ENCODE measurements at places on chromosomes 7 and 10.

GRCh38 chr10:69405221-69405620 lies 11.5 kb downstream of the TACR2 start:
- DNase-seq, result no peak

GRCh38 chr7:17937506-17938120 lies 2.7 kb downstream of the SNX13 start:
- DNase-seq, result no peak

- DNase-seq, result no peak
Measured at GRCh38 chr10:61125560-61126170, 181.7 kb upstream of the RHOBTB1 start.

GRCh38 chr7:144037414-144038035 lies 11.2 kb upstream of the OR2A5 start:
- DNase-seq, result no peak

DNA sequence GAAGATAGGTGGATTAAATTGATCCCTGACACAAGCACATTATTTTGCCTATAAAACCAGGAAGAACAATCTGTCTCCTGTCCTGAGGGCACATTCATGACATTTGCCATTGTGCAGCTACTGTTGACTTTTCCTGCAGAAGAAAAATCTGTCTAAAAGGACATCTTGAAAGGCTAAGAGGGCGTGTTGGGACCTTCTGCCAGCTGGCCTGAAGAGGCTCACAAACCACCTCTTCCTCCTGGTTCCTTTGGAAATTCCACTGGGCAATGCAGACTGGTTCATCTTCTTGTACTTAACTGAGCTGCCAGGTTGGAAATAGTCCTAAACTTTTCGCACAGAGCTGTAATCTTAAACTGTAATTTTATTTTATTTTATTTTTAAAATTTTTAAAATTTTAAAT lies 35.7 kb upstream of the PIP start:
- DNase-seq, result no peak

- DNase-seq, result no peak
Measured at GRCh38 chr10:83580373-83581012, 558.8 kb upstream of the GHITM start.

- DNase-seq, result peak; percentile 18
Measured at GRCh38 chr7:55110993-55111361, 92.2 kb downstream of the EGFR start.

- DNase-seq, result no peak
Measured at GRCh38 chr7:25132430-25132829, 7.4 kb upstream of the CYCS start.

- DNase-seq, result peak; percentile 48
Measured at GRCh38 chr7:45104844-45105587, 6.5 kb downstream of the TBRG4 start.

GRCh38 chr7:110852156-110852940 lies 238.6 kb upstream of the LRRN3 start:
- DNase-seq, result no peak
